ENCODE measurements at places on chromosomes 12 and 14.

DNA sequence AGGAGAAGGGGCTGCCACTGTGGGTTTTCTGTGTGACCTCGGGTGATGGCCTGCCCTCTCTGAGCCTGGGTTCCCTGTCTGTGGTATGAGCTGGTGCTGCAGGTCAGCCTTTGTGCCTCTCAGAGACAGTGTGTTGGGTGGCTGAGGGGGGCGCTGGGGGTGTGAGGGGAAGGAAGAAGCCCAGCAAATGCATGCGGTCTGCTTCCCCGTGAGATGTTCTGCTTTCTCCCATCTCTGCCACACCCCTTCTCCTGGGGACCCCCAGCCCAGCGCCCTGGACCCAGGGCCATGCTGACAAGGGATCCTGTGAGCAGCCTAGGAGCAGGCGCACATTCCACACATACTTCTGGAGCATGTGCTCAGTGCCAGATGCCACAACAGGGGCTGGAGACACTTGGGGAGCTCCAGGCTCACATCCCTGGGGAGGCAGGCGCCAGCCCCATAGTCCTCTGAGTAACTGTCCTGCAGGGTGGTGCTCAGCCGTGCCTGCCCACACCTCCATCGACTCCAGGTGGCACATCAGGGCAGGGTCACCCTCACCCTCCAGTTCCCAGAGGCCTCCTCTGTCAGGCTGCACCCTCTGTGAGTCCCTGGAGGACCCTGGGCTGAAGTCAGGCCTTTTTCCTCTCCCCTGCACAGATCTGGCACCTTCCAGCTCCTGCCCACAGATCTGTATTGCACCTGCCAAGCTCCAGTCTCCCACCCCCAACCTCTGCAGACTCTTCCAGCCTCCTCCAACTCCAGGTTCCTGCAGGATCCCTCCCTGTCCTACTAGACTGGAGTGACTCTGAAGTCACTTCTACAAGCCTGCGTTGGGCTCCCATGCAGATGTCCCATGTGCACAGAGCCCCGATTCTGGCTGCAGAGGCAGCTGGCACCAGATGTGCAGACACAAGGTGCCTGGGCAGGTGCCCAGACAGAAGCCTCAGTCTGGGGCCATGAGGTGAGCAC, 205.6 kb downstream of the KIF26A start:
- no peak for DNase-seq

- no peak for DNase-seq
These were observed 2.9 kb downstream of the IPO4 start for GRCh38 chr14:24185741-24186140.

GRCh38 chr12:32826807-32827412, 69.7 kb downstream of the PKP2 start:
- DNase-seq, result no peak

DNA sequence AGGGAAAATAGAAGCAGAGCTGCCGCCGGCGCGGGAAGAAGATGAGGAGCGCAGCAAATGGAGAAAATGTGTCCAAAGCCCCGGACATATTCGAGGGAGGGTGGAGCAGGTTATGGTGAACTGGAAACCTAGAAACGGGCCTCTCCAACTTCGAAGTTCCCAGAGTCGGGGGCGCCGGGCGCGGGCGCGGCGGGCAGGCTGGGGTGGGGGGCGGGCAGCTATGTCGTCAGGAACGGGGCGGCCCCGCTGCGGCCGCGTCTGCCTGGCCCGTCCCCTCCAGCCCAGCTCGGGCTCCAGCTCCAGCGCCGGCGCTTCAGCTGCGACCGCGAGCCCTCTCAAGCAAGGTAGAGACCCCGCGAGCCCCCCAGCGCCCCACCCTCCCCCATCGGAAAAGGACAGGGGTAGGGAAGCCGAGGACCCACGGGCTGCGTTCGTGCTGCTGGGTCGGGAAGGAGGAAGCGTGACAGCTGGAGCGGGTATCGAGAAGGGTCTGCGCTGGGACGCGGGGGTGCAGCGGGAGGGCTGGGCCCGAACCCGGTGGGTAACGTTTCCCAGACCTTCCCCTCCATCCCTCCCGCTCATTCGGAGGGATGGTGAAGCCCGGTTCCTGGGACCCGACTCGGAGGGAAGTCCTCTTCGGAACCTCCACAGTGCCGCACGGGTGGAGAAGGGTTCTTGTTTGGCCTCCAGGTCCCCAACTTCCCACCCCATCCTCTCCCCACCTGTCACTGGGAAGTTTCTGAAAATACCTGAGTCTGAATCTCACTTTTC, 1.0 kb downstream of the DGKA start:
- DNase-seq, result peak; percentile 81

GRCh38 chr12:88552610-88553079, 27.6 kb downstream of the KITLG start:
- no peak for DNase-seq

DNA sequence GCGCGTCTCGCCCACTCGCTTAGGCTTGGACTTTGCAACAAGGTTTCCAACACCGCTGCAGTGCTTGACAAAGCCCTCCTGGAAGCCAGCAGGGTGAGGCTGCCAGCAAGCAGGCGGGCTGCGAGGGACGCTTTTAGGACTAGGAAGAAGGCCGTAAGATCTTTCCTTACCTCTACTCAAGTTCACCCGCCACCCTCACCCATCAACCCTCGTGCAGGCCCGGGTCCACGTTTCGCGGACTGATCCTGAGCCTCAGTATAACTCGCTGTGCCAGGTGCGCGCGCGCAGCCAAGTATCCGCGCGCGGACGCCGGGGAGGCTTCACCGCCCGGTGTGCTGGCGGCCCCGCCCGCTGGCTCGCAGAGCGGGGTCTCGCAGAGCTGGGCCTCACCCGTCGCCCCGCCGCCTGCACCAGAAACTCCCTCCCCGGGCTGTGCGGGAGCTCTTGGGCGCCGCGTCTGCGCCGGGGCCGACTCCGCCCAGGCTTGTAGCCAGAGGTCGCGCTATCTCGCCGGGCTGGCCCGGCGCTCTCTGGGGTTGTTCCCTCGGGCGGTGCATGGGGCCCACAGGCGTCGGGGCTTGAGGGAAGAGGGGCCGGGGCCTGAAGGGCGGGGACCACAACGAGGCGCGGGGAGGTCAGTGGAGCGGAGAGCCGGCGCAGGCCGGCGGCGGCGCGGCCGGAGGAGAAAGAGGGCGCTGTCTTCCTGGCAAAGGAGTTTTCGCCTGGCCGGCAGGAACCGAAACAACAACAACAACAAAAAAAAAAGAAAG, 7.6 kb upstream of the SIX1 start:
- peak; percentile 74 for DNase-seq

DNA sequence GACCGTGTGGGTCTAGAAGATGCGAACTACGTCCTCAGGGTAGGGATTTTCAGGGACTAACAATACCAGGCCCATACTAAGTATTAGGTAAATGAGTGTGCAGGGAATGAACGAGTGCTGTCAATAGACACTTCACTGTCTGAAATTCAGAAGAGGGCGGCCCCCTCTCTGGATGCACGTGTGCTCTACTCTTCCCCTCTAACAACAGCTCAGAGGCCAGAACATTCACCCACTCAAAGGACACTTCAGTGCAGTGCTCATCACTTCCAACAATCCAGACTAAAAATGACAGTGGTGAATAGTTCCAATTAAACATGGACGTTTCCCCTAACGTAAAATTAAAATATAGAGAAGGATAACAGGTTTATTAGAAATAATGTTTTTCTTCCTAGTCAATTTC, 199.9 kb downstream of the CALM1 start:
- DNase-seq, result no peak

GRCh38 chr12:71399197-71399596, 40.4 kb upstream of the LGR5 start:
- no peak for DNase-seq

- peak; percentile 60 for DNase-seq
These were observed 8.1 kb downstream of the PTPN6 start for GRCh38 chr12:6959058-6959804.

DNA sequence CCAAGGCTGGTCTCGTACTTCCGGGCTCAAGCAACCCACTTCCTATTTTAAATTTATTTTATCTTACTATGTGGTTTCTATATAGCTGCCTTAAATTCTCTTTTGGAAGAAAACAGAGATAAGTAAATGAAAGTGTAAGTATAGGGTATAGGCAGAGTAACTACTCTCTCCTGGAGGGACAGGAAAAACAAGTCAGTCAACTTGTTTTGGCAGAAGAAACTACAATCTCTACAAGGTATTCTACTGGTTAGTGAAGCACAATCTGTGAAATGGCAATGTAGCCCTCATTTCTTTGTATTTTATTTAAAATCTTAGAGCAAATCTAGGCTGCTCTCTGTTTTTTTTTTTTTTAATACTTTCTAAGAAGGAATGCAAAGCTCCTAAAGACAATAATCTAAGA, 55.4 kb downstream of the UBR7 start:
- no peak for DNase-seq

DNA sequence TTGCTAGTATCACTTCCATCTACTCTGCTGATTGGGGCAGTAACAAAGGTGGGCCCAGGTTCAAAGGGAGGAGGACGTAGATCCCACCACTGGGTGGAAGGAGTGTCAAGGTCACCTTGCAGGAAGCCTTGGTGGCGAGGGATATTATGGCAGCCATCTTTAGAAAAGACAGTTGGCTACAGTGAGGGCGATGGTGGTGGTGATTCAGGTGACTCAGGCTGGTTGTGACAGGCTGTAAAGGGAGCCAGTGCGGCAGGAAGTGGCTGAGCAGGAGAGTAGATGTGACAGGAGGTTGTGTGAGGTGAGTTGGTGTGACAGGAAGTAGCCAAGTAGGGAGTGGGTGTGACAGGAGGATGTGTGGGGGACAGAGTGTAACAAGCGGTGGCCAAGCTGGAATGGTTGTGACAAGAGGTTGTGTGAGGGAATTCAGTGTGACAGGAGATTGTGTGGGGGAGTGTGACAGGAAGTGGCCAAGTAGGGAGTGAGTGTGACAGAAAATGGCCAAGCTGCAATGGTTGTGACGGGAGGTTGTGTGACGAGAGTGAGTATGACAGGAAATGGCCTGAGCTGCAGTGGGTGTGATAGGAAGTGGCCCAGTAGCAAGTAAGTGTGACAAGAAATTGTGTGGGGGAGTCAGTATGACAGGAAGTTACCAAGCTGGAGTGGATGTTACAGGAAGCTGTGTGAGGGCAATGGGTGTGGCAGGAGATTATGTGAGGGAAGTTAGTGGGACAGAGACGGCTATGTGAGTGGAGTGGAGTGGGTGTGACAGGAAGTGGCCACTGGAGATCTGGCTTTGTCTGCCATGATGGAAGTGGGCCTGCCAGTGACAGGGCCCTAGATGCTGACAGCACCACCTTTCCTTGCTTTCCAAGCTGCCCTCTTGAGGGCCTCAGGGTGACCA, 136.5 kb upstream of the MYL2 start:
- DNase-seq, result no peak

DNA sequence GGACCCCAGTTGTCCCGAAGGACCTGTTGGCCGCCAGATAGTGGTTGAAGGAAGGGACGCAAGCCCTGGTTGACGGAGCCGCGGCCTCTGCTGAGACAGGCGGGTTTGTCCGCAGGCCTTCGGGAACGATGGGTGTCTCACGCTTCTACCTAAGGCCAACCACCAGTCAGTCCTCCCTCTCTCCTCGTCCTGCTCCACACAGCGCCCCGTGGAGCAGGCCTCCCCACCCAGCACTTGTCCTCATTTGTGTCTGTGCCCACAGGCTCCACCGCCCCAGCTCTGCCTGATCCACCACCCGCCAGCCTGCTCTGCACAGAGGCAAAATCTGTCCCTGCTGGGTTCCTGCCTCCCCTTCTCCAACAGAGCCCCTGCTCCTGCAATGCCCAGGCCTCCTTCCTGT, 41.0 kb downstream of the RIMBP2 start:
- DNase-seq, result no peak

GRCh38 chr12:42770261-42770660, 180.7 kb upstream of the PRICKLE1 start:
- no peak for DNase-seq

DNA sequence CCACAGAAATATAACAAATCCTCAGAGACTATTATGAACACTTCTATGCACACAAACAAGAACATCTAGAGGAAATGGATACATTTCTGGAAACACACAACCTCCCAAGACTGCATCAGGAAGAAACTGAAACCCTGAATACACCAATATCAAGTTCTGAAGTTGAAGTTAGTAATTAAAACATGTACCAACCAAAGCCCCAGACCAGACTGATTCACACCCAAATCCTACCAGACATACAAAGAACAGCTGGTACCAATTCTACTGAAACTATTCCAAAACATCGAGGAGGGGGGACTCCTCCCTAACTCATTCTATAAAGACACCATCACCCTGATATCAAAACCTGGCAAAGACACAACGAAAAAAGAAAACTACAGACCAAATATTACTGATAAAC, 114.7 kb upstream of the CCDC175 start:
- DNase-seq, result no peak

GRCh38 chr14:32224737-32225377, 21.8 kb upstream of the RNU6-8 start:
- DNase-seq, result no peak

DNA sequence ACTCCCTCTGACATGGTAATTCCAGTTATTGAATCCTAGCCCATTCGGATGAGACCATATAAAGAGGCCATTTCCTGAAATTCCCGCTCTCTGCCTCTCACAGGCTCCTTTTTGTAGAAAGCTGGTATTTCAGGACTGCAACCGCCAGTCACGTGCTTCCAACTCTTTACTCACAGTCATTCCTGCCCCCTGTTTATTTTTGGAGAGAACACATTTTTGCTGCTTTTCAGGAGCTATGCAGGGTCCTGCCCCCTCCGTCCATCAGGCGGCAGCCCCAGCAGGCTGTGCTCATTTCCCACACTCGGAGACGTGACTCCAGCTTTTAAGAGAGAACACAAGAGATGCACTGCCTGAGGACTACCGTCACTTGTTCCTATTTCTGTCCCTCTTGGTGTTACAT, 26.8 kb downstream of the IFT43 start:
- no peak for DNase-seq

DNA sequence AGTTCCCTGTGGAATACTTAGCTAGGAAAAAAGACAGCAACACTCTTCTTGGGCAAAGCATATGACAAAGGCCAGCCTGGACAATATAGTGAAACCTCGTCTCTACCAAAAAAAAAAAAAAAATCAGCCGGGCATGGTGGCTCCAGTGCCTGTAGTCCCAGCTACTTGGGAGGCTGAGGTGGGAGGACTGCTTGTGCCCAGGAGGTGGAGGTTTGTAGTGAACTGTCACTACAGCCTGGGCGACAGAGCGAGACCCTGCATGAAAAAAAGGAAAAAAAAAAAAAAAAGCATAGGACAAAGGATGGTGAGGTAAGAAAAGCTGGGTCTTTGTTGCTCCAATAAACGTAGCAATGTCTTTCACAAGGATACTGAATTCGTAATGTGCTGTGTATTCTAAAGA, 1.1 kb downstream of the TXNDC16 start:
- DNase-seq, result no peak

DNA sequence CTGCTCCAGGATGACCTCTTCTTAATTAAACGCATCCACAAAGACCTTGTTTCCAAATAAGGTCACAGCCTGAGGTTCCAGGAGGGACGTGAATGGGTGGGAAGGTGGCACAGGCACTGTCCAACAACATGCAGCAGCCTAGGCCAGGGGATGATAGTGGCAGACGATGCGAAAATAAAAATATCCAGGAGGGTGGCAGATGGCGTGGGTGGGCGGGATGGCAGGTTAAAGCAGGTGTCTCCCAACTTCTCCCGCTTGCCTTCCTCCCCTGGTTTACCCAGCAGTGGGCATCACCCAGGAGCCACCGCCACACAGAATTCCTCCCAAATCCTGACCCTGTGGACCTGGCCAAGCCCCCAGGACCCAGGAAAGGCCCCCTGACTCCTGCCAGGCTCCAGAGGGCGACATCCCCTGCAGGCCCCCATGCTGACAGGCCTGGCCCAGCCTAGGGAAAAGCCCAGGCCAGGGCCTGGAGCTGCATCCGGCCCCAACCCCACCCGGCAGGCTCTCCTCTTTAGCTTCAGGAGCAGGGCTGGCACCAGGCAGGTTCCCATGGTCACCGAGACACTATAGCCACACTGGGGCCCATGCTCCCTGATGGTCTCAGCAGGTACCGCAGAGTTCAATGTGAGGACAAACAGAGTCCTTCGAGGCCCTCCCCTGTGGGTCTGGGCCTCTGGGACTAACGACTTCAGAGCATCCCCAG, 9.7 kb downstream of the NCOR2 start:
- peak; percentile 50 for DNase-seq
